ENCODE measurements at places on chromosomes 4 and X.

DNA sequence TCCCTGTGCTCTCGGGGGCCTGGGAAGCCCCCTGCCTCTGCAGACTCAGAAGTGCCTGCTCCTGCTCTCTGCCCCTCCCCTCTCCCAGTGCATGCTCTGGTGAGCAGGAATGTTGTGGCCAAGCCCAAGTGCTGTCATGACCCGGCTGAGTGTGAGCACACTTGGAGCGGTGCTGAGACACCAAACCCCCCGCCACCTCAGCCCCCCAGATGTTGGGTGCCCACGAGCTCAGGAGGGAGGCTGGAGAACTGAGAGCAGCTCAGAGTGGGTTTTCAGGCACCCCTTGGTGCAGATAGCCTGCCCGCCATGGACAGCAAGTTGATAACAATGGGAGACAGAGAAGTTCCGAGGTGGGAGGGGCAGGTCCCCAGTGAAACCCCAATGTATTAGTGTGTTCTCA lies 477.4 kb downstream of the ACTRT1 start:
- DNase-seq, result no peak

DNA sequence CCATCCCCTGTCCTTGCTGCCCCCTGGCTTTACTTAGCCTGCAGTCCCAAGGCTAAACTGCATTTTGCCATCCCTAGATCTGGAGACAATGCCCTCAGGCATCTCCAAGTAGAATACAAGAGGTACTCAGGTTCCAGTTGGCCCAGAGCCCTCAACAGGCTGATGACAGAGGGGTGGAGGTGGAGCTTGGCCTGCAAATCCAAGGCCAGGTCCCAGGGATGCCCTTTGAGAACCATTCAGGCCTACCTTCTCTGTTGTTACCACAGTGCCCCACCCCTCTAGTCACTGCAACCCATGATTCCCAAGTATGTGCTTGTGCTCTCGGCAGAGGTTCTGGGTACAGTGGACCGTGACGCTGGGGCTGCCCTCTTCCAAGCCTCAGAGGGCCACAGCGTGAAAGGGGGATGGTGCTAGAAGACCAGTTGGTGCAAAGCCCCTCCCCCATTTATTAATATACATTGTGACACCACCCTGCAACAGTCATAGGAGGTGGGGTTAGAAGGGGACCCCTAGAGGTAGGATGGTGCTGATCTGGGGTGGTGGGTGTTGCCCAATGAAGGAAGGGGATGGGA lies 6.4 kb upstream of the UBA1 start:
- no peak for DNase-seq

GRCh38 chr4:72314869-72315268 lies 254.2 kb downstream of the ADAMTS3 start:
- peak; percentile 76 for DNase-seq

DNA sequence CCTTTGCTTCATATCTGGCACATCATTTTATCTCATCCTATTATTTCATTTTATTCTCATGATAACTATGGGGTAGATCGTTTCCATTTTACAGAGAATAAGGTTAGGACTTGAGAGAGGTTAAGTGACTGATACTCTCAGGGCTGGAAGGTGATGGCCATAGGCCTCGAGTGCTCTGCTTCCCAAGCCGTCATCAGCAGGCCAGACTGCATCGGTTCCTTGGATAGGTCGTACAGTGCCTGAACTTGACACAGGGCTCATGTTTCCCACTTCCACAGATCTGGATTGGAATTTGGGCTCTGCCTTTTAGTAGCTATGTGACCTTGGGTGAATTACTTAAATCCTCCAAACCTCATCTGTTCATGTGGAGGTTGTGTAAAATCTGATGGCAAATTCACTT lies 81.4 kb downstream of the TMEM131L start:
- no peak for DNase-seq
